ENCODE measurements at places on chromosomes 5 and 9.

- no peak for DNase-seq
Measured at GRCh38 chr9:87701931-87702421, 23.9 kb upstream of the CTSL start.

DNA sequence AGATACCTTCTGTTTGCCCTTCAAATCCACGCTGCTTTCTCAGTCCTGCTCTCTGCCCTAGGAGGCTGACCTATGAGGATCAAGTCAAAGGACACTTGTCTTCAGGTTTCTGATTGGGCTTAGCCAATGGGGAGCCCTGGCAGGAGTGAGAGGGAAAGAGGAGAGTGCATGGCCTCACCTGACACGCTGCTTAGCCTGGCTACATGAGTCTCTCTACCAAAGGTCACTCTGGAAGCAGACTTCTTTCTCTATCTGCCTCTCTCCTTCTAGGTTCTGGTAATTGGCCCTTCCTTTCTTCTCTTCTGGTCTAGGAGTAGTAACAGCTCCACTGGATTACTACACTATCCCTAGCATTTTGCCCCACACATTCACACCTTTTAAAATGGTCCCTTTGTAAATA lies 13.1 kb downstream of the ARSB start:
- DNase-seq: no peak

DNA sequence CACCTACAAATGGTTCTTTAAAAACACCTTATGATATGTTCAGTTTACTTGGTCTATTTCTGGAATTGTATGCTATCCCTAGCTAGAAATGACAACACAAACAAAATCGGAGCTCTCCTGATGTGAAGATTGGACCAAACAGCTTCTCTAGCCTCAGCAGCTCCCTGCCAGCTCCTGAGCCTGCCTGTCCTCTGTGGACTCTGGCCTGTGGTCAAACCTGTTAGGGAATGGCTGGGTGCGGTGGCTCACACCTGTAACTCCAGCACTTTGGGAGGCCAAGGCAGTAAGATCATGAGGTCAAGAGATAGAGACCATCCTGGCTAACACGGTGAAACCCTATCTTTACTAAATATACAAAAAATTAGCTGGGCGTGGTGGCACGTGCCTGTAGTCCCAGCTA lies 195.3 kb downstream of the GAS1 start:
- DNase-seq: no peak

DNA sequence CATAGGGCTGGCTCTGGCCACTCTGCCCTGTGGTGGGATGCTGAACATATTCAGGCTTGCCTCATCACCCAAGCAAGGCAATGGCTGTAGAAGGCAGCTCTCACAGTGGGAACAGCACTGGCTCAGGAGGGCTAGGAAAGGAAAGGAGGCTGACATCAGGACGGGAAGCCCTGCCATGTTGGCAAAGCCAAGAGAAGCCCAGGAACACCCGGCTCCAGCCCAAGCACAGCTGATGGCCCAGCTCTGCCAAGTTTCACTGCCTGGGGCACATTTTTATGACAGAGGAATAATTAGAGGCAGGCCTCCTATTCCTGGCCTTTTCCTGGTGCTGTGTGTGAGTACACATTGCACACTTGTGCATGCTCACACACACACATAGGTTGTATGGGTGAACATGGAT lies 163.6 kb upstream of the SMIM23 start:
- no peak for DNase-seq

GRCh38 chr9:35771943-35772342 lies 17.9 kb upstream of the MSMP start:
- DNase-seq: peak; percentile 12

DNA sequence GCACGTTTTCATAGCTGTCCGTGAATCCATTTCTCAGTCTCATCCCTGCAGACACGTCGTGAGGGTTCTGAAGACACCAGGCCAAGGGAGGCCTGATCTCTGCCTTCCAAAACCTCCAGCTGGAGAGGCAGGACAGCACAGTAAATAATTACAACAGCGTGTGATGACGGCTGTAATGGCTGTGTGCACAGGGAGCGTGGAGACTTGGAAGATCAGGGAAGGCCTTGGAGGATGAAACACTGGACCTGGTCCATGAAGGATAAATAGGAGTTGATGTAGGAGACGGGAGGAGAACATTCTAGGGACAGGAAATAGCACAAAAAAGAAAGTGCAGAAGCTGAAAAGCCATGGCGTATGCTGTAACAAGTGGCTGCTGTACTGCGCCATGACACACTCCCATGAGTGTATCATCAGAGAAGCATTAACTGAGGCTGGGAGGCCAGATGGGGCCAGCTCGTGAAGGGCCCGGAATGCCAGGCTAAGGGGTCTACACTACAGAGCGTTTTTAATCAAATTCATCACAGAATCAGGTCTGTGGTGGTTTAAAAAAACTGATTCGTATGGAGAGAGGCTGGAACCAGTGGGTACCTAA lies 97.2 kb downstream of the CRB2 start:
- no peak for DNase-seq

- DNase-seq: no peak
Measured at GRCh38 chr9:16171911-16172310, 619.1 kb downstream of the CCDC171 start.

DNA sequence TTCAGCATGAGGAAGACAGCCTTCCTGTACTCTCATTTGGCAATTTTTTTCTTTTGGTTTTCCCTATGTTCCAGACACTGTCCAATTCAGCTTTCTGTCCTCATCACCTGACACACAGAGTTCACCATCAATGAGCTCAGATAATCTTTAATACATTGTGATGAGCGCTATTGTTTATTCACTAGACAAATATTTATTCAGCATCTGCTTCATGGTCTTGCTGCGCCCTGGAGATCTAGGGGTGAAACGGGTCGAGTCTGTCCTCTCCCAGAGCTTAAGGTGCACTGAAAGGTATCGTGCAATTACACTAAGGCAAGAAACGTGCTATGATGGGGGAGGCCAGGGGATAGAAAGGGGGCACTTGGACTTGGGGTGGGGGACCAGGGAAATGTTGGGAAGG lies 281.6 kb downstream of the ZSWIM6 start:
- no peak for DNase-seq

DNA sequence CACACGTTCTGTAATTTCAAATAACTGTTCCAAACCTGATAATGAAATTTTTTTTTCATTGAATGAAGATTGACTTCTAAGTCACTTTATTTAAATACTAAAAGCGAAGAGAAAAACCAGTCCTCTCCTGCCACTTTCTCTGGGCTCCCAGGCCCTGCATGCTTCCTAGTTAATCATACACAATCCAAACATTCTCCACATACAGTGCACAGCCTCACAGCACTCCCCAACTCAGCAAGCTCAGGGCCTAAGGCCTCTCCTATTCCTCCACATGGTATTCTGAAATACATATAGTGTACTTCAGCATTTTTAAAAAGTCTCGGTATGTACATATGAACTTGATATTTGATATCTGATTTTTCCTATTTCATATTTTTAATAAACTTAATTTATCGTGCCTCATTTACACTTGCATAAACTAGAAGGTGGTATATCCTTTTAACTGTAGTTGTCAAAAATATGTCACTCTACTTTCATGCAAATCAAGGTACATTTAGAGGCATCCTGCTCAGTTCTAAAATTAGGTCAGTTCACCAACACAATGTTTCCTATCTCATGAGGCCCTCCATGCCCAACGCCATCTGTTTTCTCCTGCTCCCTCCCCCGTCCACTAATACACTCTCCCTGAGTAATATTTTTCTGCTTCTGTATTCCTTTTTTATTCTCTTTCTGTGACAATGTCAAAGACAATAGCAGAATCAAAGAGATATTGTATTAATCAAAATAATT lies 206.7 kb downstream of the ARRDC3 start:
- DNase-seq: peak; percentile 60

- peak; percentile 49 for DNase-seq
Measured at GRCh38 chr9:82791692-82792091, 271.2 kb downstream of the RASEF start.

GRCh38 chr5:56128113-56128512 lies 105.0 kb downstream of the ANKRD55 start:
- no peak for DNase-seq

GRCh38 chr9:16246785-16247184 lies 623.7 kb downstream of the BNC2 start:
- DNase-seq: no peak

DNA sequence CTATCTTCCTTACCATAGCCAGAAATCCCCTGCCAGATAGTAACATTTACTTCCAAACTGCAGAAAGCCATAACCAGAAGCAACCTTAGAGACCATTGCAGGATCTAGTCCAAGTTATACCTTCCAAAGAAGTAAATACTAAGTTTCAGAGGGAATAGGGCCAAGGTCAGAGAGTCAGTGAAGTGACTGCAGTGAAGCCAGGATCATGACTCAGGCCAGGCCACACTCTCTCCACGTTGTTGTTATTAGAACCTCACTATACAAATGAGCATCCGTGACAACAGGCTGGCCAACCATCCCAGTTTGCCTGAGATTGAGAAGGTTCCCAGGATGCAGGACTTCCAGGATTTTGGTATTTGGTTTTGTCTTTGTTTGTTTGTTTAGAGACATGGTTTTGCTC lies 11.3 kb downstream of the ERAP1 start:
- DNase-seq: no peak

GRCh38 chr5:125486634-125487033 lies 740.2 kb upstream of the ZNF608 start:
- DNase-seq: no peak

GRCh38 chr5:42596817-42597216 lies 159.8 kb upstream of the CCDC152 start:
- DNase-seq: no peak

GRCh38 chr5:102873379-102873932 lies 118.4 kb downstream of the PAM start:
- DNase-seq: peak; percentile 52

GRCh38 chr9:124188331-124189110 lies 69.2 kb upstream of the NEK6 start:
- no peak for DNase-seq

- no peak for DNase-seq
Measured at GRCh38 chr9:124218987-124219461, 38.7 kb upstream of the NEK6 start.

GRCh38 chr9:4298255-4299004 lies 1.4 kb downstream of the GLIS3 start:
- DNase-seq: peak; percentile 38

DNA sequence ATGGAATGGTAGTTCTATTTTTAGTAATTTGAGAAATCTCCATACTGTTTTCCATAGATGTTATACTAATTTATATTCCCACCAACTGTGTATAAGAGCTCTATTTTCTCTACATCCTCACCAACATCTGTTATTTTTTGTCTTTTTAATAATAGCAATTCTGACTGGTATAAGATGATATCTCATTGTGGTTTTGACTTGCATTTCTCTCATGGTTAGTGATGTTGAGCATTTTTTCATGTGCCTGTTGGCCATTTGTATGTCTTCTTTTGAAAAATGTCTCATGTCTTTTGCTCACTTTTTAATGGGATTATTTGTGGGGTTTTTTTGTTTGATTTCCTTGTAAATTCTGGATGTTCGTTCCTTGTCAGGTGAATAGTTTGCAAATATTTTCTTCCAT lies 154.4 kb downstream of the ZSWIM6 start:
- DNase-seq: no peak

GRCh38 chr5:138468133-138468965 lies 3.1 kb downstream of the EGR1 start:
- DNase-seq: no peak

All from NCI-H2171 treated with DMSO at 0.1 percent for 48 hours (cell line).